ENCODE measurements at places on chromosomes 16 and 17.

DNA sequence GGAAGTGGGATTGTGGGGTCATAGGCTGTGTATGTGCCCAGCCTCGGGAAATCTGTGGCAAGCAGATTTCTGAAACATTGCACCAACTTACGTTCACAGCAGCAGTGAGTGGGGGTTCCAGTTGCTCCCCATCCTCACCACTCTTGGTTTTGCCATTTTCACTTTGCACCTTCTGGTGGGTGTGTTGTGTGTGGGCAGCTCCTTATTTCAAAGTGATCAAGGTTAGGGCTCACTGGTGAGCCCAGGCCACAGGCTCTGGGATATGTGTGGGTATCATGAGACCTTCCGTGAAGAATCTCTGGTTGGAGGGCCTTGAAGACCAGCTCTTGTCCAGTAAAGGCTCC, 29.5 kb upstream of the PRM1 start:
- DNase-seq: no peak

DNA sequence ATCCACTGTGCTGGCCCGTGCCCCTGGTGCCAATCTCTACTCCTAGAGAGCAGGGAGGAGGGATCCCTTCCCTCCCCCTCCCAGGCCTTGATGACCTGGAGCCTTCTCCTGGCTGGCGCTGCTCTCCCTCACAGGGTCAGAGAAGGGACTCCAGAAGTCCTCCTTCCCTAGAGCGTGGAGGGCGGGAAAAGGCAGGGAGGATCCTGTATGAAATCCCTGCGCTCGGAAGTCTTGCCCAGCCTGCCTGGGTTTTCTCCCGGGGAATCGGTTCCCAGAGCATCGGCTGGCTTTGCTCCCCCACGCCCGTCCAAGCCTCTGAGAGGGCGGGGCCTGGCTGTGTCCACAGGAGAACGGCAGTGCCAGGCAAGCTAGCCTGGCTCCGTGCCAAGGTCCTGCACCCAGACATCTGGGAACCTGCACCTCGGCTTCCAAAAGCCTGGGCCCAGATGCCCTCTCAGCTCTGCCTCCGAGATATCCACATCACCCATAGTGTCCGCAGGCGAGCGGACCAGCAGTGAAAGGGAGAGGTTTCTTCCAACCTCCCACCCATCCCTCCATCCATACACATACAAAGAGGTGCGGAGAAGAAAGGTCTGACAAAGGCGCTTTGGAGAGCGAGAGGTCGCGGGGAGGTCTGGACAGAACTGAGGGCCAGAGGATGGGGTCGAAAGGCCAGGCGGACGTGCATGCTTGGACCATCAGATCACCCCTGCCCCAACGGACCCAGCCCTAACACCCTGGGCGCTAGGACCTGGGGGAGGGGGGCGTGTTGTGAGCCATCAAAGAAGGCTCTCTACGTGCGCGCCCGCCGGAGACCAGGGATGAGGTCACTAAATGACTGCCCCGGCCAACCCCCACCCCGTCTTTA, 1.1 kb downstream of the MPP2 start:
- DNase-seq: peak; percentile 48

DNA sequence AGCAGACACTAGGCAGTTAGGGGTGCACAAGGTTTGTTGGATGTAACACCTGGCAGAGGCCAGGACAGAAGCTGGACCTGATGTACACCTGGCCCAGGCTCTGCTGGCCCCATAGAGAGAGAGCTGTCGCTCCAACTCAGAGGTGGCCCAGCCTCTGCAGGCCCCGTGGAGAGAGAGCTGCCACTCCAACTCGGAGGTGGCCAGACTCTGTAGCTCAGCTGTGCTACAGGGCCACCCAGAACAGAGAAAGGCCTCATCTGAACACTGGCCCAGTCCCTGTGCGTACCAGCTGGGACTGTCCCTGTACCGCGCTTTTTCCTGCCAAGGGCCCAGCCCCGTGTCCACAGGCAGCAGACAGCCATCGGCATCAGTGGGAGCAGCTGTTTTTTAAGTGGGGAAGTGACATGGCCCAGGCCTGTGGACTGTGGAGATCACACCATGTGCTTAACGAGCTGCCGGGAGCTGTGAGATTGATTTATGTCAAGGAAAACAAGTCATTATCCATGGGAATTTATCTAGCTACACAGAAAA, 176.4 kb upstream of the CHMP6 start:
- DNase-seq: no peak

DNA sequence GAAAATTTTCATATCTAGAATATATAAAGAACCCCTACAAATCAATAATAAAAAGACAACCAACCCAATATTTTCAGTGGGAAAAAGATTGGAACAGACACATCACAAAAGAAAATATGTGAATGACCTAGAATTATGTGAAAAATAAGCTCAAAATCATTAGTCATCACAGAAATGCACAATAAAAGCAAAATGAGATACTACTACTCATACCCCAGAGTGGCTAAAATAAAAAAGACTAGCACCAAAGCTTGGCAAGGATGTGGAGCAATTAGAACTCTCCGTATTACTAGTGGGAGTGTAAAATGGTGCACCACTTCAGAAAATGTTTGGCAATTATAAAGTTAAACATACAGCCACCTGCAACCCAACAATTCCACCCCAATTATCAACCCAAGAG, 48.0 kb upstream of the CDH5 start:
- DNase-seq: no peak

- DNase-seq: no peak
Measured at GRCh38 chr17:73028299-73028755, 64.2 kb downstream of the SLC39A11 start.

- no peak for DNase-seq
Measured at GRCh38 chr16:17382514-17382913, 88.2 kb downstream of the XYLT1 start.

GRCh38 chr17:72338847-72339790, 218.3 kb downstream of the SOX9 start:
- DNase-seq: no peak

DNA sequence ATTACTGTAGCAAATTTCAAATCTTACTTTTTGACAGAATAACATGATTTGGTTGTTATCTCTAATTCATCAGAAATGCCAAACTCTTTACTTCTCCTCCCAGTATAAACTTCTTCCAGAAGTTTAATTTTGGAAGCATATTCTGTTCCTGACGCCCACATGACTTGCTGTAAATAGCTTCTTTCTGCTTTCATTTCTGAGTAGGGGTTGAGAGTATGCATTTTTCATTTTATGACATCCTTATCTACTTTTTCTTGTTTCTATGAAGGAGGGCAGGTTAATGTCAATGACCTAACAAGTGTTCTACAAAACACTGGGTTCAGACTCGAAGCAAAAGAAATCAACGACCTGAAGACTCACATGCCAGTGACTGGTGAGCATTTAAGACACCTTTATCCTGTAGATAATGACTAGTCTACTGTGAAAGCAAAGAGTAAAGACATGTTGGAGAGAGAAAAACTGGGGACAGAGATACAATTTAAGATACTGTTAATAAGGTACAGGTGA, 36.5 kb upstream of the EFCAB3 start:
- DNase-seq: no peak

GRCh38 chr16:73956587-73957494, 339.8 kb upstream of the PSMD7 start:
- DNase-seq: peak; percentile 38

- no peak for DNase-seq
Measured at GRCh38 chr16:5328546-5328945, 231.0 kb upstream of the EEF2KMT start.

DNA sequence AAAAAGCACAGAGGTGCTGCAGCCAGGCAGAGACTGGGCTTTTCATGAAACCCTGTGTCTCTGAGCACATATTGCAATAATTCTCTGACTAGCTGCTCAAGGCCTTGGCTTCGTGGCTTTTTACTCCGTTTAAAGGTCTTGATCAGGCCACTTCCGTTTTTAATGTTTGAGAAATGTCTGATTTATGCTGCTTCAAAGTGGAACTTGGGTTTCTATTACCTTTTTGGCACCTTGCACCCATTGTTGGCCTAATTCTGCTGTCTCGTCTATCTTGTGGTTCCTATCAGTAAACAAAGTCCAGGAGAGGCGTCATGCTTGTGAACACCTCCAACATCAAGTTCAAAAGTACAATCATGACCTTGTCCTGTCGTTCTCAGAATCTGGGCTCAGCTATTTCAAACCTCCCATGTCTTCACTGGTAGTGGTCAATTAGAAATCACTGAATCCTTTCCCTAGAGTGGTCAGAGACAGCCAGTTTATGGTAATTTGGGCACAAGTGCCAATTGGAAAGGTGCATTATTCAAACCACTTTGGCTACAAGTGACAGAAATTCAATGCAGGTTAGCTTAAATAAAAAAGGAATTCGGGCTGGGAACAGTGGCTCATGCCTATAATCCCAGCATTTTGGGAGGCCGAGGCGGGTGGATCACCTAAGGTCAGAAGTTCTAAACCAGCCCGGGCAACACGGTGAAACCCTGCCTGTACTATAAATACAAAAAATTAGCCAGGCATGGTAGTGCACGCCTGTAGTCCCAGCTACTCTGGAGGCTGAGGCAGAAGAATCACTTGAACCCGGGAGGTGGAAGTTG, 33.3 kb upstream of the METTL9 start:
- no peak for DNase-seq

DNA sequence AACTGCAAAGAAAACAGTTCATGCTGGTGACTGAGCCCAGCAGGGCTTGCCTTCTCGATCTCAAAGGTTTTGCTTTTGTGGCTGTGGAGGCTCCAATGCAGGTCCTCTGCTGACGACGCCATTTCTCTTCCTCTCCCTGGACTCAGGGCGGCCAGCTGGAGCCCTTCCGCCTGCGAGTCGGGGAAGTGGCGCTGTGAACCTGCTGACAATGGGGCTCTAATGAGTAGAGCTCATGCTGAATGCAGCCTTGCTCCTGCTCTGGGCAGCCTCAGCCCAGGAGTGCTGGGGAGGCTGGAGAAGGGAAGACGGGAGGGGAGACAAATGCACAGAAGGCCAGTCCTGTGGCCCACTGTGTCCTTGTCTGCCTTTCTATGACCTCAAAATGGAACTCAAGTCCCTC, 43.8 kb downstream of the VAC14 start:
- no peak for DNase-seq

Data from activated CD4-positive, alpha-beta T cell treated with anti-CD3 and anti-CD28 coated beads, Interleukin-2, amount 50 U/mL, for 48 hours (primary cell).